ENCODE measurements at places on chromosomes 6 and 20. TPM values are rescaled to one million over a fixed set of nuclear protein-coding genes. Genes with fewer than 3 reads are reported as not detected.

DNA sequence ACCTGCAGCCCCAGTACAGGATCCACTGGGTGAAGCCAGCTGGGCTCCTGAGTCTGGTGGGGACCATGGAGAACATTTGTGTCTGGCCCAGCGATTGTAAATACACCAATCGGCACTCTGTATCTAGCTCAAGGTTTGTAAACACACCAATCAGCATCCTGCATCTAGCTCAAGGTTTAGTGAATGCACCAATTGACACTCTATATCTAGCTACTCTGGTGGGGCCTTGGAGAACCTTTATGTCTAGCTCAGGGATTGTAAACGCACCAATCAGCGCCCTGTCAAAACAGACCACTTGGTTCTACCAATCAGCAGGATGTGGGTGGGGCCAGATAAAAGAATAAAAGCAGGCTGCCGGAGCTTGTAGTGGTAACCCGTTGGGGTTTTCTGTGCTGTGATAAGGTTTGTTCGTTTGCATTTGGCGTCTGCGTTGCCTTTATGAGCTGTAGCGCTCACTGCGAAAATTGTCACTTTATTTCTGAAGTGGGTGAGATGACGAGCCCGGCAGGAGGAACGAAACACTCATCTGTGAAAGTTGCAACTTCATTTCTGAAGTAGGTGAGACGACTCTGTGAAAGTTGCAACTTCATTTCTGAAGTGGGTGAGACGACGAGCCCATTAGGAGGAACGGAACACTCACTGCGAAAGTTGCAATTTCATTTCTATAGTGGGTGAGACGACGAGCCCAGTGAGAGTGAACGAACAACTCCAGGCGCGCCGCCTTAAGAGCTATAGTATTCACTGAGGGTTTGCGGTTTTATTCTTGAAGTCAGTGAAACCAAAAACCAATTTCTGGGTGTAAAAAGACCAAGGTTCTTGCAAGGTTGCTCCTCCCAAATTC is 31.1 kb downstream of the SERPINB6 start:
- DNase-seq: no peak

DNA sequence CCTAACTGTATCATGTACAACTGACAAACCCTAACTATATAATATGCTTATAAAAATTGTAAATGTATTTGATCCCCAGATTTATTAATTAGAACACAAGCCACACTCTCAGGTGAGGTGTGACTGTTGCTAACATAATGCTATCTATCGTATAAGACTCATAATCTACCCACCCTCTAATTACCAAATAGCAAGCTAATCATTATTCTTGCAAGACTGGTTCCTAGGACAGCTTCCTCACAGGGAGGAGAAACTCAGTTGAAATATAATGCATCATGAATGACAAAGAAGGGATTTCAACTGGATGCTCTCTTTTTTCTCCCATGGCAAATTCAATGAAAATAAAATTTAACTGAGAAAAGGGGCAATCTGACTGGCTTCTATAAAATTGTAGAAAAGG is 35.4 kb downstream of the ELOVL4 start:
- no peak for DNase-seq

Gene WFDC12
- total RNA-seq: not detected

DNA sequence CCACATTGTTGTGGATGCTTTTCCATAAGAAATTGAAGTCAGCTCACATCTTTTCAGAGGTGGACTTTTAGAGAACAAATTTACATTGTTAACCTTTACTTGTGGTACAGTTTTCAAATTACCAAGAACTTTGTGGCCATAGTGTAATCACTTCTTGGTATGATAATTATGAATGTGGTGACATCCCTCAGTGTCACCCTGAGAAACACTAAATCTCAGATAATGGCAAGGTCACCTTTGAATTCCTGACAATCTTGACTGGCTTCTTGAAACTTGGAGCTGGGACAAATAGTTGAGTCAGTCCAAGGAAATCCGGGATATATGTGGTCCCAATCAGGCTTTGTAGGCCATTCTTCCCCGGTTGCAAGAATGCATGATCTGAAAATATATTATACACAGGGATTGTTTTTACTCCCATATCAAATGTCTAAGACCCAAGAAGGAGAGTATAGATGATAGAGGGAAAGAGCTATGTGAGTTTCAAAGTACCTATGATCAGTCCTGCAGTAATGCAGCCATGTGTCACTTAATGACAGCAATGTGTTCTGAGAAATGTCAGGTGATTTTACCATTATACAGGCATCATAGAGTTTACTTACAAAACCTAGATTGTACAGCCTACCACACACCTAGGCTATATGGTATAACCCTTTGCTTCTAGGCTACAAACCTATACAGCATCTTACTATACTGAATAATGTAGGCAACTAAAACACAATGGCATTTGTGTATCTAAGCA is 120.8 kb upstream of the MTHFD1L start:
- no peak for DNase-seq

DNA sequence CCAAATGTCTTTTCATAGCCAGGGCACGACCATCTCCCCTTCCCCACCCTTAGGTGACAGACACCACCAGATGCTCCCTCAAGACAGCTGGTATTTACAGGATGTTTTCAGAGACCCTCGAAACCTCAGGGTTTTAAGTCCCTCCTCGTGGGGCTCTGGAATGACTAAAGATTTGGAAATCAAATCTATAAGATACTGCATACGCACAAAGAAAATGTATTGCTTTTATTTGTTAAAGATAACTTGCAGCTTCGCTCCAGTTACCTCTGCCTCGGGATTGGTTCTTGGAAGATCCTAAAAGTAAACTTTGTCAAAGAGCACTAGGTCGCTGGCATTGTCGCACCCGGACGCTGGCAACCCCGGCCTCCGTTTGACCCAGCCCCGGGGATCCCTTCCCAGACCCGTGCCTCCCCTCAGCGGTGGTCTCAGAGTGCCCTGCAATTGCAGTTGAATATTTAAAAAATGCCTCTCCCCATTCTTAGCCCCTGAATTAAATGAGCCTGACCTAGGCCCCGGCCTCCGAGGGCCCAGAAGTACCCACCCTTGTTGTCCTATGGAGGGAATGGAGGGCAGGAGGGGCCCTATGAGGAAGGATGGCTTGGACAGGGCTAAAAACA is 7.1 kb downstream of the PAX1 start:
- DNase-seq: no peak

GRCh38 chr20:64224351-64225170 is 31.0 kb upstream of the PCMTD2 start:
- DNase-seq: peak; percentile 89

All from Daoy (cell line).